ENCODE measurements at places on chromosomes 13 and 19.

DNA sequence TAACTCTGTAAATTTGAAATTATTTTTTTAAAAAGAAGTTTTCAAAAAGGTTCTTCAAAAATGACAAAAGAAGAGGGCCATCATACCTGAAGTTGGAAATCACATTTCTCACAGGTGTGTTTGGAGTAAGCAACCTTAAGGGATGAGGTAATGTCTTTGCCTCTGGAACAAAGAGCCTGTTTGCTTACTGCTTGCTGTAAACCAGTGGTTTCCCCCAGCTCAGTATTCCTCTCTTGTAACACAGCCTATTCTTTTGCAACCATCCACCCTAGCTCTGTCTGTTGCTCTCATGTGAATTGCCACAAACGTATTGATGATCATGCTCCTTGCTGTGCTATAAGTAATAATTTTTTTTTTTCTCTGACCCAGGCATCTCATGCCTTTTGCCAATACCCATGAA lies 38.1 kb downstream of the UCHL3 start:
- no peak for DNase-seq

- no peak for DNase-seq
Observed at GRCh38 chr13:61935710-61936109, 520.1 kb upstream of the PCDH20 start.

GRCh38 chr19:30652751-30653150 lies 280.6 kb downstream of the ZNF536 start:
- DNase-seq: no peak

DNA sequence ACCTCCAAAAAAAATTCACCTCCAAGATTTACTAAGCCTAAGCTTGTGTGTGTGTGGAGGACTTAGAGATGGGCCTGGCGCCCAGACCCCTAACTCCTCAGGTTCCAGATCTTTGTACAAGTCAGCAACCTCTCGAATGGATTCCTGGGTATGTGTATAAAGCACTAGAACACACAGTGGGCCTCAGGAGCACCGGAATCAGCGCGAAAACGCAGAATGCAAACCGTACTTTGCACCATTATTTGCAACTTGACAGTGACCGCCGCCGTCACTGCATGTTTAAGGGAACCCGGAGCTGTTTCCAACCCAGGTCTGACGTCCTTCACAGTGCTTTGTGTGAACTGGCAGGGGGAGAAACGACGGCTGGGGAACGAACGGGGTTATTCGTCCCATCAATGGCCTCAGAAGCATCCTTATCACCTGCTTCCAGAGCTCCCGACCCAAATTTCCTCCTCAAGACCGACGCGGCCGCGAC lies 688 bp downstream of the ZNF606 start:
- DNase-seq: no peak

DNA sequence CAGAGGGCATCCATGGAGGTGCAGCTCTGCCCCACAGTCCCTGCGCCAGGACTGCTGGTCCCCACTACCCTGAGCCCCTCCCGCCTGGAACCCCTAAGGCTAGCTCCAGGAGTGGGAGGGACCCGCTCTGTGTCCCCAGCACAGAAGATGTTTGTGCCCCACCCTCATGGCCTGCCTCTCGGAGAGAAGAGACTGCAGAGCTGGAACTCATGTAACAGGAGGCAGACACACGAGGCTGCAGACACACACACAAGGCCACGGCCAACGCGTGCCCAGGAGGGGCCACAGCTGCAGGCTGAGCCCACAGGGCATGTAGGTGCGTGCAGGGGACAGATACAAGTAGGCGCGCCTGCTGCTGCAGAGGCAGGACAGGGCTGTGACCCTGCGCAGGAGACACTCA lies 10.4 kb upstream of the TMEM86B start:
- no peak for DNase-seq

GRCh38 chr13:101451641-101452040 lies 834 bp upstream of the ITGBL1 start:
- no peak for DNase-seq

- no peak for DNase-seq
Observed at GRCh38 chr19:32555786-32556185, 25.2 kb upstream of the PDCD5 start.

GRCh38 chr13:100789481-100789880 lies 114.9 kb upstream of the TMTC4 start:
- no peak for DNase-seq

All from cortex of kidney (tissue), 1 donor.